ENCODE measurements at places on chromosomes 4 and X.

GRCh38 chr4:40256329-40256728, 59.5 kb downstream of the RHOH start:
- DNase-seq = no peak

DNA sequence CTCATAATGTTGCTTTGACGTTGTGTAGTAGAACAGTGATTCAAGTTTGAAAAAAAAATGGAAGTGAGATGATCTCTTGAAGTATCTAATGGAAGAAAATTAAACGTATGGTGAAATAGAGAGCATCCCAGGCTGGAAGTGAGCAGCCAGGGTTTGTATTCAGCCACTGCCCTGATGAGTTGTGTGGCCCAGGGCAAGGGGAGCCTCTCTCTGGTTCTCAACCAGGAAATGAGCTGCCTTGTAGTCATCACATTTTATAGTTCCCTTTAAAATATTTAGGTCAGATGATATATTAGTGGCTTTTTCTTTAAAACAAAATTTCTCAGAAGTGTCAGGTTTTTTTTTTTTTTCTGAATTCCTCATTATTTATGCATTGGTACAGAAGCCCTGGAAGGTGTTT, 150.3 kb downstream of the GPAT3 start:
- no peak for DNase-seq

- DNase-seq = peak; percentile 79
These were observed at the start of gene METTL14 for GRCh38 chr4:118684873-118685811. Gene METTL14, plus strand, starts transcription at chr4:118685392. Its CDS starts 143 bp downstream, at chr4:118685535.

DNA sequence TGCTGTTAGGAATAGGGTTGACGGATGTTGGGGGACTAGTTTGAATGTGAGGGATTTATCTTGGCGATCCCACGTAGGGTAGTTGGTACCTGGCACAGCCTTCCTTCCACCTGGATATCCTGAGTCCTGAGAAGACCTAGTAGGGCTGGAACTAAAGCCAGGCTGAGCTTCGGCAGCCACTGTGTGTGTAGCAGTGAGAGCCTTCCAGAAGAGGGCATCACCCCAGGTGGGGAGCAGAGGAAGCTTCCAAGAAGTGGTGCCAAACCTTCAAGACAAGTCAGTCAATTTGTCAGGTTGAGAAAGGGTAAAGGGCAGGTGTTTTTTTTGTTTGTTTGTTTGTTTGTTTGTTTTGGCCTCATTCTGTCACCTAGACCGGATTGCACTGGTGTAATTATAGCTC, 1.2 kb upstream of the FGFBP2 start:
- no peak for DNase-seq

DNA sequence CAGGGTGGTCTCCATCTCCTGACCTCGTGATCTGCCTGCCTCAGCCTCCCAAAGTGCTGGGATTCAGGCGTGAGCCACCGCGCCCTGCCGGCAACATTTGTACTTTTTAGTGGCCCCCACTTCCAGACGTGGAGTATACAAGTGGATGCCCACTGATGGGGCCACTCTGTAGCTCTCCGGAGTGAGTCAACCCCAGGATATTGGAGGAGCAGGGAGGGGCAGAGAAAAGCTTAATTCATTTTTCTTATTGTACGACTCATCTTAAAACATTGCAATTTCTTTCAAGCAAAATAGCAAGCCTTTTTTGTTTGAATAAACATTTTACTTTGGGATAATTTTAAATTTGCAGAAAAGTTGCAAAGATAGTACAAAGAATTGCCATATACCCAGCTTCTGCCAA, 34.6 kb downstream of the FAM9C start:
- DNase-seq = no peak

GRCh38 chrX:136438192-136438591, 49.6 kb upstream of the BRS3 start:
- no peak for DNase-seq

DNA sequence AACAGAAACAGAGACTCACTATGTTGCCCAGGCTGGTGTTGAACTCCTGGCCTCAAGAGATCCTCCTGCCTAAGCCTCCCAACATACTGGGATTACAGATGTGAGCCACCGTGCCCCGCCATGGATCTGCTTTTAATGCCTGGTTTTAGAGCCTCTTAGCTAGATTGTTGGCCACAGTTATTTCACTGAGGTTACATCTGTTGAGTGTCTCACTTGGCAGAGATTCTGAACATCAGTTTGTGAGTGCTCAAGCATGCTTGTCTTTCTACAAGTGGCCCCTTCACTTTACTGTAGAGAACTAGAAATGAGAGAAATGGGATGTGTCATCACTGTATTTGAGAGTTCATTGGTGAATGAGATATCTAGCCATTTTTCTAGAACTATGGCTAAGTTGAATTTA, 218.5 kb downstream of the APBB2 start:
- no peak for DNase-seq

- DNase-seq = no peak
These were observed 13.6 kb downstream of the LDB2 start for GRCh38 chr4:16884673-16885460.

- DNase-seq = no peak
These were observed 29.1 kb downstream of the PHOX2B start for GRCh38 chr4:41719417-41719816.

DNA sequence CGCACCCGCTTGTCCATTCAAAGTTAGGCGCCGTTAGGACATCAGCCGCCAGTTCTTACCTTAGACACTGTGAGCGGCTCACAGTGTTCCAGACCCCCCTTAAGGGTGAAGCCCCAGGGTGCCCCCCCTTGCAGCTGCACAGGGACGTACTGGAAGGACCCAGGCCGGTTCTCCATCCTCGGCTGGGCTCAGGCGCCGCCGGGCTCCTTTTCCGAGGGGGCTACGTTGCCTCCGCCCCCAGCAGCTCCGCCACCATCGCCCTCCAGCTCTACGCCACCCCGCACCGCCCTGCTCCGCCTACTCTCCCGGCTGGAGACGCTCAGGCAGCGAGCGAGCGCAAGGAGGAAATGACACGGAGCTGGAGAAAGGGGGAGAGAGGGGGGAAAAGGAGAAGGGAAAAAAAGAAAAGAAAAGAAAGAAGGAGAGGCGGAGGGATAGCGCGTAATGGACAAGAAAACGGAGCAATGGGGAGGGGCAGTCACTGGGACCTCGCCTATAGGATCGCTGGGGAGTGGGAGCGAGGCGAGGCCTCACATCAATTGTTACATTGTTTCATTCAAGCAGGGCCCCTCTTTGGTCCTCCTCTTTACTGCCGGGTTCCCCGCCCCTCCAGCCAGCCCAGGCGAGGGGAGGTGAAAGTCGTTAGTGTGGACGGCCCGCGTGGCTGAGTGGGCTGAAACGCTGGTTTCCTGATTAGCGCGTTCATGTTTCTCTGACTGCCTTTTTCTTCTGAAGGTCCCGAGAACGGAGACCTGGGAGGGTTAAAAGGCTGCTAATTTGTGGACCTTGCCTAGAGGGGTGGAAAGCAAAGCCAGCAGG, at the start of gene SHROOM4:
Gene SHROOM4, minus strand, starts transcription at position 352 of the 819 bp plus-strand sequence. Its CDS starts 176 bp downstream, at position 176.
- DNase-seq = no peak

GRCh38 chr4:105112274-105112673, 34.4 kb upstream of the TET2 start:
- DNase-seq = no peak

DNA sequence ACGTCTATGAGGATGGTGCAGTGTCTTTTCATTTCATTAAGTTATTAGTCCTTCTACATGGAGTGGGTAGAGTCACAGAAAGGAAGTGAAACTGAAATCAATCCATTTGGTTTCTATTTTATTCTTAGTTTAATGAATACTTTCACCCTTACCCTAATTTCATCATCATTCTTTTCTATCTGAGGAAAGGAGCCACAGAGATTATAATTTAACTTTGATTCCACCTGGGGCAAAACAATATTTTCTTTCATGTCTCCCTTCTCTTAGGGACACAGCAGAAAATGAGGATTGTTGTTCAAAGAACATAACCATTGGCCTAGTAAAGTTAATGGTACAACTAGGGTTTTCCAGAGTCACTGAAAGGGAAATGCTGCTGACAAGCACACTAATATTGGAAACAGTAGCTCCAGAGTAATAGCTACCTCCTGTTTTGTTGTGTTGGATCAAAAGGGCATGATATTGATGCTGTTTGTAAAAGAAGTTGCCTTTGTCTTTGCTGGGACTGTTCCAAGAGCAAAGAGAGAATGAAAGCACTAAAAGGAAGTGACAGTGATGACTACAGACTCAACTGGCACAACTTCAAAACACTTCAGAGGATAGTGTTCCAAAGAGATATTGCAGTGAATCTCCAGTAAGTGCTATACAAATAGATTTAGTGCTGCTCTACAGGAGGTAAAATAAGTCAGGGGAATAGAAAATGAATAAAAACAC, 247.1 kb upstream of the PITX2 start:
- DNase-seq = no peak

DNA sequence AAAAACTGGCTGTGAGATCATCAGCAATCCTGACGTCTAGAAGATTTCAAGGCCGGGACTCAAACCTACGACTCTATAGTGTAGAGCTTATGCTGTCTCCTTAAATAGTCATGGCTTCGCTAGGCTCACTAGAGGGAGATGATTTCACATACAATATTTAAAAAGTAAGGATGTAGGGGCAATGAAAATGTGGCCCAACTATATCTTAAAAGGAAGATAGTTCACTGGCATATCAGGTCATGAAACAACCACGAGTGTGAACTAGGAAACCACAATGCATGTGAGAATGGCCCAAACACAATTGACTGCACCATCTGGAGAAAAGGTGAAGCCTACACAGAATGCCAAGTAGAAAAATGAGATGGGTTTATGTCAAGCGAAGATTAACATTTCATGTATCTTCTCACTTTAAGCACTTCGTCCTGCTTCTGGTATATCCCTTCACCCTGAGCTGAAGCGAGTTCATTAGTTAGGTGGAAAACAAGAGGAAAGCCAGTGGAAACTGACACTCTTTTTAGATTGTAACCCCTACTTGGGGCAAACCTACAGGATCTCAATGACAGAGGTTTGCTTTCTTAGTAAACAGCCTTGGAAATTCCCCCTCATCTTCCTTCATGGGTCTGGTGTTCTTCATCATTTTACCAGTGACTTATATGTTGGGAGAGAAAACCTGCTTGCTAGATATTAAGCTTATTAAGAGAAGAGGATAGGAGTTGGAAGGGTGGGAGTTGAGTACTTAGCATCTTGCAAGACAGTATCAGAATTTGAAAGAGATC, 17.4 kb downstream of the FAM9C start:
- no peak for DNase-seq

DNA sequence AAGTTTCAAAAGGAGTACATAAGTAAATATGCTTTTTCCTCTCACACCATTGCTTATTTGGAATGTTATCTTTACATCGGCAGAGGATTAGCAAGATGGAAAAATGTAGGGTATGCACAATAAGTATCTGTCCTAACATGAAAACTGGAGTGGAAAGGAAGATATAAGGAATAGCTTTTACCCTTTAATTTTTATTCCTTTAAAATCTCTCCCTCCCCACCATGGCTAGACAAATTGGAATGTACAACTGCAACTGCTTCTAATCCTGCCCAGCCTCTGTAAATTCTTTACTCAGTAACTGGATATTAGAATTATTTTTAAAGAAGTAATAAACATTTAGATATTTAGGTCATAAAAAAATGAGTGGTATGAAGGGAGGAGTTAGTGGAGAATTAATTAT, 171.5 kb downstream of the PCDH18 start:
- no peak for DNase-seq

- DNase-seq = no peak
These were observed 301.6 kb downstream of the NAF1 start for GRCh38 chr4:162865102-162865501.

GRCh38 chrX:155231163-155231562, 14.9 kb downstream of the VBP1 start:
- DNase-seq = no peak

DNA sequence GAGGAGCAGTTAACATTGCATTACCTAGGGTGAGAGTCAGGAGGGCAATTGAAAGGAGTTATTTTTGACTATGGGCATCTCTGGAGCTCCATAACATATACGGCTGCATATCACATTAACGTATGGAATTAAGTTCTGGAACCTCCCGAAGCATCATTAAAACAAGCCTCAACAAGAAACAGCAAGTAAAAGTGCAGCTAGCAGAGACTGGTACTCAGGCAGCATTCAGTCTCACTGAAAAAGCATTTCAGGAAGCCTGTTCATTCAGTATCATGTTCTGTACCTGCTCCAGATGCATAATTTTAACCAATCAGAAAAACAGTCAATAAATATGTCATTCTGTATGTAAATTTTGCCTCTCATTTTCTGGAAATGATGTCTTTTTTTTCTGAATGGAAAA, 299.6 kb downstream of the EPHA5 start:
- no peak for DNase-seq

DNA sequence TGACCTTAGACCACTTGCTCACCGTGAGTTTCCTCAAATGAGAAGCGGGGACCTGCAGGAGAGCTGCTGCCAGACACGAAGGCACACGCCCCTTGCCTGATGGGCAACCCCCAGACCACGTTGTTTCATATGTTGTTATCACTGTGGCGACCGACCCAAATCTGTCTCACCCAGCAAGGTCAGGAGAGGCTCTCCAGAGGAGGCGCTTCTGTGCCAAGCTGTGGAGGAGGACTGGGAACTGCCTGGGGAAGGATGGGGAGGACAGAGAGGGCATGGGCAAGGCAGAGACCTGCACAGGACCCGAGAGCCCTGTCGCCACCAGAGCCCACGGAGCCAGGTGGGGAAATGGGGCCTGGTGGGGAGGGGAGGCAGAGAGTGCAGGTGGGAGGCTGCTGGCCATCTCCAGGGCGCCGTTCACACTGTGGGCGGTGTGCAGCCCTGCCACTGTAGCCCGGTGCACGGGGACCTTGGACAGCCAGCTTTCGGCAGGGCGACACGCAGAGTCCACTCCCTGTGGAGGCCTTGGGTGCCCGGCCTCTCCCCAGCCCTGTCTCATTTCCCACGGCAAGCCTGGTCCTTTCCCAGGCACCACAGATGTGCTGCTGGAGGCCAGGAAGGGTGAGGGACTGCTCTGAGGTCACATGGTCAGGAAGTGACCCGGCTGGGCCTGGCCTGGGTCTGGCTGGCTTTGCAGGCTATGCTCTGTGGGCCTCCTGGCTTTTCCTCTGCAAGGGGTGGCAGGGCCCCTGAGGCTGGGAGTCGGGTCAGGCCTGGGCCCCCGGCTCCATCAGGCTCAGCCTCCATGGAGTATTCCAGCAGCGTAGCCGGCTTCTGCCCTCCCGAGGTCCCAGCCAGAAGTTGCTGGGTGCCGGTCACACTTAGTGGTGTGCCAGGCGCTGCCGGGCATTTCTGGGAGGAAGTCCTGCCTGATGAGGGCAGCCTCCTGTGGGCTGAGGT, 3.2 kb downstream of the HTRA3 start:
- no peak for DNase-seq

DNA sequence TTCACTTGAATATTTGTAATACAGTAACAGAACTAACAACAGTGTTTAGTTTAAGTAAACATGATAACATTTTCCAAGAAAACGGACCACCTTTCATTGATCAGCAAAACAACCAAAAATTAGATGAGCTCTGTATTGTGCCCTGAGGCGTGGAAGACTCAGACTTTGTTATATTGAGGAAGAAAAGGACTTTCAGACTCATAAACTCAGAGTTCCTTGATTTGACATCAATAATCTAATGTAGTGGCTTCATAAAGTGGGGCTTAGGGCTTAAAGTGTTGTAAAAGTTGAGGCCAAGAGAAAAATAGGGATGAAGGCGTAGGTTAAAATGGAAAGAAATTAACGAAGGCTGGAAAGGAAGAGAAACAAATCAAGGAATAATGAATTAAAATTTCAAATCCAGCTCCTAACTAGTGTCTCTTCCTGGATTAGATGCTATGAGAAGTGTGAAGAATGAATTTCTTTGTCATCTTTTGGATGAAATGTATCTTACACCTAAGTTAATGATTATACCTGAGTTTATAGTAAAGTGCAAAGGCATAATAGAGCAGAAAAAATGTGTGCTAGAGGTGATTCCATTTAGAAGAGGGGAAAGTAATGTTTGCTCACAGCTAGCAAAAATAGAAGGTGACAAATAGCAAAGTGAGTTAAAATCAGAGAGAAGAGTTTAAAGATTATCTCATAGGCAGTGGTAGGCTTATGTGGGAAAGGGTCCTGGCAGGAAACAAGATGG, 19.8 kb upstream of the GLRA2 start:
- DNase-seq = no peak

Measured in stimulated activated CD4-positive, alpha-beta T cell treated with anti-CD3 and anti-CD28 coated beads, Interleukin-2, amount 100 ng/mL, for 48 hours (primary cell).